ENCODE measurements at places on chromosomes 2 and 18.

DNA sequence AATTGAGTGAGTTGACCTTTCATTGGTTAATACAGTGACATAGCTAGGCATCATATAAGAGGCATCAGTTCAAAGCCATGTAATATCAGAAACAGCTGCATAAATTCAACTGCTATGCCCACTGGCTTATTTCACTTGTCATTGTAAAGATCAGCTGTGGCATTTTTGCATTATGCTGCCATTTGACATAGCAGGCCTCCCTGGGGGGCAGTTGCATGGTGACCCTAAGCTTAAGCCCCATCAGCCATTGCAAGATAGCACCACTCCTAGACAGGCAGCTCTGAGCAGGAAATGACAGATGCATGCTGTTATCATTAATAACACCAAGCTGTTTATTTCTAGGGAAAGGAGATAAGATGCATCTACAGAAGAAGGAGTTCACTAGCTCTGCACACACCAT lies 233.4 kb upstream of the CNTNAP5 start:
- no peak for DNase-seq

DNA sequence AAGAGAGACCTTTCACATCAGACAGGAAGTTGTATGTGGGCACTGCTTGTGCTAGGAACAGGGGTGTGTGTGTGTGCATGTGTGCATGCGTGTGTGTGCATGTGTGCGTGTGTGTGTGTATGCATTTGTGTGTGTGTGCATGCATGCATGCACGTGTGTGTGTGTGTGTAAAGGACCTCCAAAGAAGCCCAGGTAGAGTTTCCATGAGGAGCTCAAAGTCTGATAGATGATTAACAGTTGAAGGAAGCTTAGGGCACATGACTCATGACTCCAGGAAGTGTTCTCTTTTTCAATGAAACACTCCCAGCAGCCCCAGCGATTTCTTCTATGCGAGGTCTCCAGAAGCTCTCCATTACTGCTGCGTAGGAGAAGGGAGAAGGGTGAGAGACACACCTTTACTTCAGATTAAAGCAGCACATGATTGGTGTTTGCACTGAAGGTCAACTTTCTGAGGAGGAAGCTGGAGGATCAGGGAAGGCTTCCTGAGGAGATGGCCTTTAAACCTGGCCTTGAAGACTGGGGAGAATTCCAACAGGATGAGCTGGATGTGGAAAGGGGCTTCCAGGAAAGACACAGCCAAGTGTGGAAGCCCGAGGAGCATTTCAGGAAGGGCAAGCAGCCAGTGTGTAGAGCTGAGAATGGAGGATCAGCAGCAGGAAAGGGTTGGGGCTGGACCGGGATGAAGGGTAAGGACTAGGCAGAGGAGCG lies 77.7 kb downstream of the SMAD4 start:
- no peak for DNase-seq

- DNase-seq: no peak
These were observed 342.3 kb downstream of the ARHGAP15 start for GRCh38 chr2:143471550-143471949.

DNA sequence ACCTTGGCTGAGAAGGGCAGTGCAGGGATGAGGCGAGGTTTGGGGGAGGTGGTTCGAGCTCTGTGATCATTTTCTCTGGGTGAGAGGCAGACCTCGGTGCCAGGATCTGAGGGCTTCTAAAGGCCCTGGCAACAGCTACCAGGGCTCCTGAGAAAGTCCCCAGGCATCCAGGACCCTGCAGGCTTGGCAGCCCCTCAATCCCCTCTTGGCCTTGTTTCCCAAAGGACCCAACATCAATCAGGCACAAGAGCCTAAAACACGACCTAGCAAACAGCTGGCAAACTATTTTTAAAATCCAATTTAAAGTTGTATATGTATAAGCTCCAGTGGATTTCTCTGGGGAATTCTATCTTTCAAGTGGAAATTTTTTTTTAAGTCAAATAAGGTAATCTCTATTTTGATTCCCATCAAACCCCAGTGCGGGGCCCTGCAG lies 15.0 kb upstream of the MAT2A start:
- DNase-seq: peak; percentile 56

GRCh38 chr2:74887960-74888700 lies 54.2 kb downstream of the HK2 start:
- DNase-seq: peak; percentile 58

DNA sequence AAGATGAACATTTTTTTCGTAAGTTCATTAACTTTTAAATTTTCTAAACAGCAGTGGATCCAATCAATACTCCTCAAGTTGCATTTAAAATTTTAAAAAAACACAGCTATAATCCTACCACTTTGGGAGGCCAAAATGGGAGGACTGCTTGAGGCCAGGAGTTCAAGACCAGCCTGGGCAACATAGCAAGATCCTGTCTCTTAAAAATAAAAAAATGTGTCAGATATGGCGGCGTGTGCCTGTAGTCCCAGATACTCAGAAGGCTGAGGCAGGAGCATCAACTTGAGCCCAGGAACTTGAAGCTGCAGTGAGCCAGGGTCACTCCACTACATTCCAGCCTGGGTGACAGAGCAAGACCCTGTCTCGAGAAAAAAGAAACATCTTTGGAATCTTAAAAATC lies 59.8 kb upstream of the RNU4ATAC start:
- DNase-seq: no peak

- peak; percentile 69 for DNase-seq
These were observed 10.6 kb upstream of the HNRNPLL start for GRCh38 chr2:38613126-38613848.

- no peak for DNase-seq
These were observed 604 bp downstream of the COQ10B start for GRCh38 chr2:197453914-197454398.

DNA sequence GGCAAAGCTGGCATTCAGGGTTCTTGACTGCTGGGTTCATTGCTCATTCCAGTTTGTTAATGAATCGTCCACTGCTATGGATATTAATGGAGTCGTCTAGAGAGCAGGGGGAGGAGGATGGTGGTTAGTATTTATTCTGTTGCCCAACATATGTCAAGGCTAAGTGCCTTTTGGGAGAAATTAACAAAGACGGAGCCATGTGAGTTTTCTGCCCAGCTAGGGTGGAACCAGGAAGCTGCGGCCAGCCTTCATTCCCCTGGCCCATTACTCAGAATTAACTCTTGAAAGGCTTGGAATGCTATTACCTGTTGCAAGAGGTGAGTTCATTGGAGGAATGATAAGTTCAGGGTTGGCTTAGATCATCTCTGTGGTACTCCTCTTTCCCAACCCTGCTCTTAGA lies 19.3 kb downstream of the IGFBP2 start:
- no peak for DNase-seq

DNA sequence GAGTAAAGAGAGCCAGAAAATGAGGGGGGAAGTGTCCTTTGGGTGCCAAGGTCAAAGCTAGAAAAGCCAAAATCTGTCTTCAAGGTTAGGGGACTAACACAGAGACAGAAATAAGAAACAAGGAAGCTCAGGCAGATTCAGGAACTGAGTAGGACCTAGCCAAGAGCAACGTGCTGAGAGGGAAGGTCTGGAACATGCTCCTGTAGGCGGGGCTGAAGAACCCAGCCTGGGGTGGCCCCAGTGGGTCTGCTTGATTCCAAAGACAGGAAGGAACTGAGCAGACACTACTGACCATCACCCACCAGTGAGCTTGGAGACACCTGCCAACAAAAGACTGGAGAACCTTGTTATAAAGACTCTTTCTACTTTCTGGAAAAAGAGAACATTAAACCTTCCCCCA lies 105.1 kb downstream of the SP3 start:
- peak; percentile 57 for DNase-seq

GRCh38 chr2:175630280-175631244 lies 371.5 kb downstream of the LNPK start:
- DNase-seq: no peak

DNA sequence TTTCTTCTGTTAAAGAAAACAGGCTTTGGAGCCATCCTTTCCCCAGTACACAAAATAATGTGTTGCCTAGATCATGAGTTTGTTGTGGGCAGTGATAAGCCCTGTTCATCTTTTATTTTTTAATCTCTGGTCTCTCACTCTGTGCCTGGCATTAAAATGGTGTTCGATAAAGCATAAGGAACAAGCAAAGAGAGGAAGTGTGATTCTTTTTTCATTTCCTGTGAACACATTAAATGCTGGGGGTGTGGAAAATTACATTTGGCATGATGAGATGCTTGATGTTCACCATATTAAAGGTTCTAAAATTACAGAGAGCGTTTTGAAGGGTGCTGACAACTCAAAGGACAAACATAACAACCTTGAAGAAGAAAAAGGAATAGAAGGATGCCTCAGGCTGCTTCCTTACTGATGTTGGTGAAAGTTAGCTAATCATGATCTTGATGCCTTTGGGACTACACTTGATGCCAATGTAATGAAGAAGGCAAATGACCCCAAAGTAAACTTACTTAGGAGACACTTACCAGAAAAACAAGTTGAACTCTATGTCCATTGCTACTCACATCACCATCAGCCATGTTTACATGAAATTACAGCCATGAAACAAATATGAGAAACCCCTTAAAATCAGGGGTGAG lies 33.0 kb downstream of the TMEFF2 start:
- no peak for DNase-seq

- no peak for DNase-seq
These were observed 25.5 kb upstream of the IL37 start for GRCh38 chr2:112885506-112885902.

DNA sequence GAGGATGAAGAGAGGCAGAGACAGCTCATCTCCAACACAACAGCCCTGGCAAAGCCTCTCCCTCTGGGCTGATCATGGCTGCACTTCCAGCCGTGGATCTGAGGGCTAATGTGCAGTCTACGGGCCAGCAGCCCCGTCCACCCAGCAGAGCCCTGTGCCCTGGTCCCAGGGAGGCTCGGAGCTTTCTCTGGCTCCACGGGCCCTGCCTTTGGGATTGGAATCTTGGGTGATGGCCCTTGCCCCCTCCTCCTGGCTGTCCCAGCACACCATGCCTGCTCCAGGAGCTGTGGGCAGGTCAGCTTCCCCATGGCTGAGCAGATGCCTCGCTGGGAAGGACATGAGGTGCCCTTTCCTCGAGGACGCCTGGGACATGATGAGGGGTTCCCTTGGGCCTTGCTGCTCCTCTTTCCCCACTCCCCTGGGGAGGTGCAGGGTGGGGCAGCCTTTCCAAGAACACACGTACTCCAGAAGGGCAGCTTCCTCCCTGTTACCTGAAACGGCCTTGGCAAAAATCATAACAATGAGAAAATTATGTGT lies 66.9 kb downstream of the C18orf63 start:
- no peak for DNase-seq

DNA sequence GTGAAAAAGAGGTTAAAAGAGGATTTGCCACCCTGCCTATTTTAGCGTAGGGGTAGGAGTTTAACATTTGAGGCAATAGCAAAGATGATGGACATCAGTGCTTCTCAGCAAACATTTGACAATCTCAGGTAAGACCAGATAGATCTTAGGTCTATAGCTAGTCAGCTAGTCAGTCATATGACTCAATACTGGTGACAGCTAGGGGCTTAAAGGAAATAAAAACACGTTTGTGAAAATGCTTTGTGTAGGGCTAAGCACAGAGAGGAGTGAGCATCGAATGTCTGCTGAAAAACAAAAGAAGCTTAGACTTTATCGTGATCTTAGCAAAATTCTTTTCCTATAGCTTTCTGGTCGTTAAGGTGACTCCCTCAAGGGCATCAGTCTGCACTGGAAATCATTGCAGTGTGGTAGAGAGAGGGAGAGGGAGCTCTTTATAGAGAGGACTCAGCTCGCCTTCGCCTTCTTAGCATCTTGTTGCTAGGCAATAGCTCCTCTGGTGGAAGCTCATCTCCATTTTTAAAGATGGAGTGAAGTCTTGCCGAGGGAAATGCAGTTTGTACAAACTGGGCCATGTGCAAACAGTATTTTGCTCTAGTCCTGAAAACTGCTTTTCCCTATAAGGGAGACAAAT lies 62.8 kb upstream of the SLC38A11 start:
- DNase-seq: peak; percentile 63
